ENCODE measurements at places on chromosomes 13 and 19.

DNA sequence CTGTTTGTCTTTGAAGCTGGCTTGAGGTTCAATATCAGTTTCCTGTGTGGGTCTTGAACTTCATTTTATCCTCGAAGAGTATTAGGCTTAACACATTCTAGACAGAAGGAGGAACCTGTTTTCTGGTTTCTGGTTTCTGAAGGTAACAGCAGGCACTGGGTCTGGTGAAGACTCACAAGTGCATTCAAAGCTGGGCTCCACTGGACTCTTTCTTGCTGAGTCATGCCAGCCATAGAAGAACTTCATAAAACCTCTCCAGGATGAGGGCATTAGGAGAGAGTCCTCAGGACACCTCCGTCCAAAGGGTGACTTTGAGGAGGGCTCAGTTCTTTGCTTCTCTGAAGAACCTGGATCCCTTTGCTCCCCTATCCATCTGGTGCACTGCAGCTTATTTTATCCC, 668.6 kb upstream of the SLC10A2 start:
- no peak for DNase-seq

DNA sequence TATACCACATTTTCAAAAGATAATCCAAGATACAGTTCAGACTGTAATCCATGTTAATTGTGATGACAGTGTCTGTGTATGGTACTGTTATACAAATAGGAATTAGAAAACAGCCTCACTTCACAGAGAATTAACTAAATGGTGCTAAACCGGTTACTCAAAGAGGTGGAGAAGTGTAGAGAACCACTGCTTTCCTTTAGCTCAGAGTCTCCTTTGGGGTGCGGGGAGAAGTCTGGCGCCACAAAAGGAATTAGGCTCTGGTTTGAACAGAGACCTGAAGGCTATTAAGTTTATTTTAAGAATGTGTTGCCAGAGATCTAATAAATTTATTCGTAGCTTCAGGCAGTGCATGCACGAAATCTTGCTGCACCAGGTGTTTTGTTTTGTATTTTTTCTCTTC, 65.8 kb downstream of the FREM2 start:
- DNase-seq: no peak

GRCh38 chr13:97422118-97423054, 11.6 kb upstream of the RAP2A start:
- no peak for DNase-seq

DNA sequence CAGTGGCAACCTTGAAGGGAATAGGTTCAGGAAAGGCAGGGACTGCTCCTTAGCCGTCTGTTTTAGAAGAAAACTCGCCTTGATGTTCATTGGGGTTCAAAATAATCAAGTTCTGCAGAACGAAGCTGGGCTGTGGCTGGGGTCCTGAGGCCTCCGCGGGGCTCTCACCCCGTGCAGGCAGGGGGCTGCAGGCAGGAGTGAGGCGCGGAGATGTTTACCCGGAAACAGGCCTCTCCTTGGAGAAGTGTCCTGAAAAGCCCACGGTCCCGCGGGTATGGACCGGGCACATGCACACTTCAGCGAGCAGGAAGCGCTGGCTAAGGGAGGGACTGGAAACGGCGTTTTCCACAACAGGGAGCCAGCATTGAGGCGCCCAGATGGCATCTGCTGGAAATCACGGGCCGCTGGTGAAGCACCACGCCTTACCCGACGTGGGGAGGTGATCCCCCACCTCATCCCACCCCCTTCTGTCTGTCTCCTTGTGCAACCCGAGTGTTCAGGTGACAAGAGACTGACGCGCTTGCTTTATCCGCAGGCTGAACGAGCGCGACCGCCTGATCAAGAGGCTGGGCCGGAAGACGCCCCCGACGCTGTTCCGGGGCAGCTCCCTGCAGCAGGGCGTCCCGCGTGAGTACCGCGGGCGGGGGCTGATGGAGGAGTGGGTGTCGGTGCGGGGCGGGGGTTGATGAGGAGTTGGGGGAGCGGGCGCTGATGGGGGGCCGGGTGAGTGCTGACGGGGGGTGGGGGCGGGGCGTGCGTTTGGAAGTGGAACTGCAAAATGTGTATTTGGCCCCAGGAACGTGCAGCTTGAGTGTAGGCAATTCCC, 39.6 kb downstream of the SHISA2 start:
- DNase-seq: peak; percentile 34
